ENCODE measurements at places on chromosomes 12 and 14.

DNA sequence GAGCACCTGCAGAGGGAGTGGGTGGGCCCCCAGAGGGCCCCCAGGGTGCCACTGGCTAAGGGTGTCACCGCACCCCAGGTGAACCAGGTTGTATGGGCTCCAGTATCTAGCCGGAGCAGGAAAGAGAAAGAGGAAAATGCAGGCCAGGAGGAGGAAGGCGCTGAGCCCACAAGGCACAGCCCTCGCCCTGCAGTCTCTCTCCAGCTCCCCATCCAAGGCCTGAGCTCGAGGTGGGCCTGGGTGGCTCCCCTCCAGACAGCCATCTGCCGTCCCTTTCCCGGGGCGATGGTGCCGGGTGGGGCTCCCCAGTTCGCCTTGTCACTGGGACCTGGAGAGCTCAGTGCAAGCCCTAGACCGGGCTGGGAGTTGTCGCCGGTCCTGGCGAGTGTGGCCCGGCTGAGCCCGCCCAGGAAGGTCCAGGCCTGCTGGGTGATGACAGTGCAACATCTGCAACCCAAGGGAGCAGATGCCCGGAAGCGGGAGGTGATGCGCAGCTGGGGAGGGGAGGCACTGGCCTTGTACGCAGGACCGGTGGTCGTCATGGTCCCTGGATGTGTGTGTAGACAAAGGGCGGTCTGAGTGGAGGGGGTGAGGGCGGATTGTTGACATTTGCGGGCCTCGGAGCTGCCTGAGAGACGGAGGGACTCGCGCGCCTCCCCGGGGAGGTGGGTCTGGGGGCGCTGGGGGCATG lies 716 bp downstream of the TMEM179 start:
- DNase-seq = no peak

DNA sequence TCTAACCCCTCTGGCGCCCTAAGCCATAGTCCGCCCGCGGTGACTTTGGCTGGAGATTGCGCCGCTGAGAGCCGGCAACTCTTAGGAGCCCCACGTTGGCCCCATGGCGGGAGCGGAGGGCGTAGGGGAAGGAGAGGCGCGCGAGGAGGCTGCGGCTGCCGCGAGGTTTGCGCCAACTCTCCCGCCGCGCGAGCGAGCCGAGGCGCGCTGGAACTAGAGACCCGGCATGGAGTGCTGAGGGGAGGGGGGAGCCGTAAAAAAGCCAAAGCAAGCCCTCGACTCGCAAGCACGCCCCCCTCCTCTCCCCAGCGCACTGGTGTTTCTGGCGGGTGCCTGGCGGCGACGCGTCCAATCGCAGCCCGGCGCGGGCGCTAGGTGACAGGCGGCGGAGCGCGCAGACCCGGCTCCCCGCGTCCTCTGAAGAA lies at the start of gene SYT10:
TSS of gene SYT10 (minus strand) at position 233 of the 425 bp plus-strand sequence. CDS start 297 bp downstream, outside the sequence.
- no peak for DNase-seq

DNA sequence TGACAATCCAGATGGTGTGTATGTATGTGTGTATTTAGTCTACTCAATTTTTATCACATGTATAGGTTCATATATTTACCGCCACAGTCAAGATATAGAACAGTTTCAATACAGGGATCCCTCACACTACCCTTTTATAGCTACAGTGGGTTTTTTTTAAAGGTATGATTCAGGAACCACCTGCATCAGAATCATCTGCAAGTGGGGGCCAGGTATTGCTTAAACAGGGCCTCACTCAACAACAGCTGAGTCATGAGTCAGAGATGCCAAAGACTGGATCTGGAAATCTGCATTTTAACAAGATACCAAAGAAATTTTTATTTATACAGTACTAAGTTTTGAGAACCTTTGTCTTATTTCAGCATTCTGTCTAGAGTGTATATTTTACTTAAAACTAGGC lies 117.6 kb downstream of the SLC35F4 start:
- no peak for DNase-seq

GRCh38 chr12:666766-667308 lies 3.6 kb upstream of the NINJ2 start:
- DNase-seq = no peak

DNA sequence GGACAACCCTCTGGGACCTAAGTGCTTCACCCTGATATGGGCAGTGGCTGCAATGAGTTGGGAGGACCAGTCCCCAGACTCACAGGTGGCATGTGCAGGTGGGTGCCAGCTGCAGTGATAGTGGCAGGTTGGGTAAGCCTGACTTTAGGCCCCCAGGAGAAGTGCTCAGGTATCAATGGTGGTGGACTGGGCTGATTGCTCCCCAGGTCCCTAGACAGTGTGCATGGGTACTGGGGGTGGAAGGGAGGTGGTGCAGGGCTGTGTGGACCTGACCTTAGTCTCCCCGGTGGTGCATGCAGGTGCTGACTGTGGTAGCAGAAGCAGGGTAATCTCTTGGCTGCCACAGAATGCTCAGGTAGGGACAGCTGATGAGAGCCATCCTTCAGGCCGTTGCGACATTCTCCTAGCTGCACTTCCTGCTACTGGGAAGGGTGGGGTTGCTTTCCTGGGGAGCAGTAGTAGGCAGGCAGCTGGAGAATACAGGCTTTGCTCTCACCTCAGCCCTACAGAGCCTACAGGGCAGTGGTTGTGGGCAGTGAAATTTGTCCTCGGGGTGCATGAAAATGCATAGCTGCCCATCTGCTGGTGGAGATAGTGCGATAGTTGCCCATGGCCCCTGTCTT lies 33.3 kb upstream of the CCND2 start:
- DNase-seq = no peak

DNA sequence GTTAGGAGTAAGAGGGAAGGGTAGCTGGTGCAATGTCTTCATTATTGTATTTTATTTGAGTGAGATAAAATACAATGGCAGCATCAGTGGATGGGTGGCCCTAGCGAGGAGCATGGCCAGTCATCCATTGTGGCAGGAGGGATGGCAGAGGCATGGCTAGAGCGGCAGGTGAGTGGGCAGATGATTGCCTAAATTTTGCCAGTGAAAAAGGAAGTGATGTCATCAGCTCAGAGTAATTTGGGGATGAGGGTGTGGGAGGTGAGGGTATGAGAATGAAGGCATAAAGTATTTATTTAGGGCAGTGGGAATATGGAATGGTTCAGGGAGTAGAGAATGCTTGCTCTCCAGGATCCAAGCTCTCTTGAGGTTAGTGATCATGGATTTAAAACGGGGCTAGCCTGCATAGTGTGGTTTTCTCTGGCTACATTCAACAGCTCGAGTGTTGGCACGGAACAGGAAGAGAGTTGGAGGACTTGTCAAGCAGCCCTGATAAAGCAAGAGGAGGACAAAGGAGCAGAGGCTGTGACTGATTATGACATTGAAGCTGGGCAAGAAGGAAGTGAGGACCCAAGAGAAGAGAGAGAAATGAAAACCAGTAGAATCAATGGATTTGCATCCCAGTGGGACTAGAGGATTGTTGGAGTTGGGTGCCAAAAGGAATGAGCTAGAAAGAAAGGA lies 18.7 kb upstream of the SERPINA6 start:
- DNase-seq = no peak

GRCh38 chr12:106854723-106855122 lies 80.2 kb downstream of the RIC8B start:
- DNase-seq = no peak

- no peak for DNase-seq
Observed at GRCh38 chr14:31051511-31051910, 25.3 kb upstream of the STRN3 start.

- no peak for DNase-seq
Observed at GRCh38 chr12:17793854-17794253, 296.1 kb downstream of the RERGL start.
